ENCODE measurements at places on chromosomes 7 and 10.
A peak's percentile ranks its signal among the peaks of the same experiment; 100 is the strongest.

DNA sequence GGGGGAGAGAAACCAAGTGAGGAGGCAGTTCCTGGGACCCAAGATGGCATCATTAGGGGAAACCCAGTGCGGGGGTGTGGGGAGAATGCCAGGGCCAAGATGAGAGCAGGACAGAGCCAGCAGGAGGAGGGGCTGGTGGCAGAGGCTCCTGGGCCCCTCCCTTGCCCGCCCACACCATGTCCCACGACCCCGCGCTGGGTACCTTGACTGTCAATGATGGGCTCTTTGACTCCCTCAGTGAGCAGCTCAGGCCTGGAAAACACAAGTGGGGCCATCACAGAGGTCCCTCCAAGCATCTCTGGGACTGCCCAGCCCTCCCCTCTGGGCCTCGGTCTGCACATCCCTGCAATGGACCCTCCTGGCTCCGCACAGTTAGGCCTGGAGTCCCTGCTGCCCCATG, 75.4 kb downstream of the RABGEF1 start:
- DNase-seq: no peak

GRCh38 chr10:4162571-4163286, 377.7 kb upstream of the KLF6 start:
- no peak for DNase-seq

GRCh38 chr7:794207-794606, 38.1 kb upstream of the SUN1 start:
- no peak for DNase-seq

- DNase-seq: peak; percentile 50
Observed at GRCh38 chr10:69315610-69316312, 37.5 kb downstream of the HK1 start.

DNA sequence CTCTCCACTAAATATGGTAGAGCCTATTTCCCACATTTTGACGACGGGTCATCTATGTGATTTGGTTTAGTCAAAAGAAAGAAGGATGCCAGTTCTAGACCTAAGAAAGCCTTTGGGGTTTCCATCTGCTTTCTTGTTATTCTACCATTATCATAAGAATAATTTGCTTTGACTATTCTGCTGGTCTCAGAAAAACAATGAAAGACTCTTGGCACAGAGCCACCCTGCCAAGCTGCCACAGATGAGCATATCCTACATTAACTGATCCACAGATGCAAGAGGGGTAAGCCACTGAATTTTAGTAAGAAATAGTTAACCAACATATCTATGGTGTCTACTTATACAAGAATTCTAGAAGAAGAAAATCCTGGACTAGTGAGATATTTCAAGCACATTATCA, 158.6 kb upstream of the MAGI2 start:
- no peak for DNase-seq

- no peak for DNase-seq
Observed at GRCh38 chr7:70097645-70098044, 499.4 kb downstream of the AUTS2 start.

GRCh38 chr7:15291699-15292098, 270.1 kb downstream of the AGMO start:
- no peak for DNase-seq

GRCh38 chr10:98745645-98746044, 298.9 kb upstream of the HPS1 start:
- no peak for DNase-seq

GRCh38 chr10:62374862-62375710, 917 bp downstream of the ZNF365 start:
- DNase-seq: peak; percentile 41

DNA sequence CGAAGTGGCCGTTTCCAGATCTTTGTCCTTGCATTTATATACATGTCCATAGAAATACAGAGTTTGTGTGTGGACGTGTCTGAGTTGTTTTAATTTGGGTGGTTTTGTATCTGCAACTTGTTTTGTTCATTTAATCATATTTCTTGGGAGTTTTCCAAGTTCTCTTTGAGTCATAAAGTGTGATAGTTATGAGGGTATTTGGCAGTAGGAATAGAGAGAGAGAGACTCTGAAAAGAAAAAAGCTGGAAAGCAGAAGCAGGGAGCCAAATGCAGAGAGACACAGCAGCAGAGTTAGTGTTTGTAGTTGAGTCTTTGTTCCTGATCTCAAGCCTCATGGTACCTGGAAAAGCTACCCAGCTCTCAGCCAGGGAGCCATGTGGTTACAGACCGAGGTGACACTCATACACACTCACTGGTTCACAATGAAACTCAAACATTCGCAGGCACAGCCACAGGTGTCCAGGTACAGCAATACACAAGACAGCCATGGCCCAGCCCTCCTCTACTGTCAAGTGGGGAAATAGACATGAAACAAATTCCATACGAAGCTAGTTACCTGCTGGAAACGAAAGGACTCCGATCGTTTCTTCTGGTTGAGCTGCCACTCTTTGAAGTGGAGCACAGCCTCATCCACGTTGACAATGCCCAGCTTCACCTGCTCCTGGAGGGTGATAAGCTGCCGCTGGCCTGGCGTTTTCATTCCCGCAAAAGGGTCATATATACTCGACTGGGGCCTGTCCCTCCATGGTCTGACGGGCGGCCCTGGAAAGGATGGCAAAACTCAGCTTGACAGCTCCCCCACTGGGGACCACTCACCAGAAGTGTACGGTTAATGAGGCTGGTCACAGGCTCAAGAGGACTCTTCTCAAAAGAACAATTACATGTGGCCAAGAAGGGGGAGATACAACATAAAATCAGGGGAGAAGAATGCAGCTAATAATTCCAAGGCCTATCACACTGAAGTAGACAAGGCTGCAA, 33.3 kb upstream of the TM9SF3 start:
- no peak for DNase-seq

- DNase-seq: peak; percentile 91
Observed at GRCh38 chr10:32985775-32986350, 27.8 kb upstream of the ITGB1 start.

- no peak for DNase-seq
Observed at GRCh38 chr7:44368455-44368854, 43.1 kb upstream of the CAMK2B start.

GRCh38 chr7:954330-955238, at the start of gene ADAP1:
Gene ADAP1, minus strand, starts transcription at chr7:954680. Its CDS starts 203 bp downstream, at chr7:954477.
- DNase-seq: peak; percentile 20

GRCh38 chr7:116315803-116316202, 105.5 kb downstream of the TES start:
- no peak for DNase-seq

GRCh38 chr10:23461557-23461956, 22.7 kb downstream of the OTUD1 start:
- DNase-seq: no peak

- no peak for DNase-seq
Observed at GRCh38 chr10:71271662-71272055, 47.4 kb upstream of the SLC29A3 start.

DNA sequence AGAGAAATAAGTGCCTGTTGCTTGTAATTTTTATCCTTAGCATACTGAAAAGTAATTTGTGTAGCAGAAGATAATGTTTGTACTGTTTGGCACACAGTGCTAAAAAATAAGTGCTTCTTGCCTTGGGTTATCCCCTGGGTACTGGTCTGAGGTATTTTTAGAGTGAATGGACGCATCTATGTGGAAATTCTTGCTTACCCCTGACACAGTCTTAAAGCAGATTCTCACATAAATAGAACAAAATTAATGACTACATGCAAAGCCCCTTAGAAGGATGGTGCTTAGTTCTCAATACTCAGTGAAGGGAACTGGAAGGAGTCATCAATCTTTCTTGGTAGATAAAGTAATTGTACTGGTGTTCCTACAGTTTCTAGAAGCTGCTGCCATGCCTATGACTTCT, 548.6 kb downstream of the ARL4A start:
- DNase-seq: no peak

GRCh38 chr10:75841266-75841665, 409.8 kb downstream of the LRMDA start:
- no peak for DNase-seq

GRCh38 chr10:7915923-7916536, 97.7 kb downstream of the TAF3 start:
- DNase-seq: peak; percentile 66

- peak; percentile 12 for DNase-seq
Observed at GRCh38 chr10:16105082-16105481, 244.8 kb upstream of the MINDY3 start.

DNA sequence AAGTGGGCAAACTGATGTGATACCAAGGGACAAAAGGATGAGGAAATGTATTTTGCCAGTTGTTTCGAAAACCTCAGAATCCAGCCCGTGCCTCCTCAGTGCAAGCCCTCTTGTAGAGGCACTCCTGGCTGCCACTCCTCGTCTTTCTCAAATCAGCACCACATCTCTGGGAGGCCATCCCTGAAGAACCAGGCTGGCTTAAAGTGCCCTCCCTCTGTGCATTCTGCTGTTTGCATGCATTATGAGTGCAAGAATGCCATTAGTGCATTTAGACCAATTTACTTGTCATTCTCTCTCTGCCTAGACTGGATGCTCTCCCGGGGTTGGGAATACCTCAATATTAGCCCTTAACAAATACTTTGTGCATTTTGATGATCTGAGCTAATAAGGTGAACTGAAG, 19.9 kb upstream of the FAM180A start:
- DNase-seq: no peak

GRCh38 chr10:96230527-96230926, 40.8 kb downstream of the BLNK start:
- no peak for DNase-seq

DNA sequence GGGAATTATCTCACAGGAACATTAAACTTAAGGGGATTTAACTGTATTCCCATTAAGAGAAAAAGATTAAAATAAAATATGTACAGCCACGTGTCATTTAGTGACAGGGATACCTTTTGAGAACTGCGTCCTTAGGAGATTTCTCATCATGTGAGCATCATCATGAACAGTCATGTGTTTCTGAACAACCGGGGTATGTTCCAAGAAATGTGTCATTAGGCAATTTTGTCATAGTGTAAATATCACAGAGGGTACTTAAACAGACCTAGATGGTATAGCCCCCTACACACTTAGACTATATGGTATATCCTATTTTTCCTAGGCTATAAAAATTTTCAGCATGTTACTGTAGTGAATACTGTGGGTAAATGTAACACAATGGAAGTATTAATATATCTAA, 840.3 kb downstream of the CNTNAP2 start:
- DNase-seq: no peak

DNA sequence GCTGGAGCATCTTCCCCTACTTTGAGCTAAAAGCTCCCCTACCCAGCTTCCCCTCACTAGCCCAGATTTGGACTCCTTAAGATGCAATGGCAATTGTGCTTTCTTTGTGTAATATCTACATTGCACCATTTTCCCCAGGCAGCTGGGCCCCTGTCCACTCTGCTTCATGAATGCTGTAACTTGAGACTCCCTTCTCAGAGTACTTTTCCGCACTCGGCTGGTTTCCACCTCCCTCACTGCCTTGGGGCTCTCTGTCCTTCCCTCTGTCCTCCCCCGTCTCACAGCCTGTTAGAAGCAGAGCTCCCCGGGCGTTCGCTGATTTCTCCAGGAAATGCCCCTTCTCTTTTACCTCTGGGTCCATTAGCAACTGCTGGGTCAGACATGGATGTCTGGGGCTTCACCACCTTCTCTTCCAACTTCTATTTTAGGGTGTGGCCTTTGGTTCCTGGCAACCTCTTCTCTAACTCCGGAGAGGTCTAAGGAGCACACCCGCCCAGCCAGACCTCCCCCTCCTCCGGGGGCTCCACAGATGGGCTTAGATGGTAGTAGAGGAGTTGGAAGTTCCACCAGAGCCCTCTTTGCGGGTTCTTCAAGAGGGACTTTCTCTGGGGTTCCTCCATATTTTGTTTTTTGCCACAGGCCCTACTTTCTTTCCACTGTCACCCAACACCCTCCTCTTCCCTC, 2.9 kb upstream of the TMEM72 start:
- no peak for DNase-seq

- no peak for DNase-seq
Observed at GRCh38 chr7:108421720-108422331, 34.4 kb downstream of the NRCAM start.

- DNase-seq: no peak
Observed at GRCh38 chr10:23080262-23080661, 15.1 kb upstream of the MSRB2 start.

GRCh38 chr10:70603449-70603801, 884 bp upstream of the PRF1 start:
- no peak for DNase-seq

DNA sequence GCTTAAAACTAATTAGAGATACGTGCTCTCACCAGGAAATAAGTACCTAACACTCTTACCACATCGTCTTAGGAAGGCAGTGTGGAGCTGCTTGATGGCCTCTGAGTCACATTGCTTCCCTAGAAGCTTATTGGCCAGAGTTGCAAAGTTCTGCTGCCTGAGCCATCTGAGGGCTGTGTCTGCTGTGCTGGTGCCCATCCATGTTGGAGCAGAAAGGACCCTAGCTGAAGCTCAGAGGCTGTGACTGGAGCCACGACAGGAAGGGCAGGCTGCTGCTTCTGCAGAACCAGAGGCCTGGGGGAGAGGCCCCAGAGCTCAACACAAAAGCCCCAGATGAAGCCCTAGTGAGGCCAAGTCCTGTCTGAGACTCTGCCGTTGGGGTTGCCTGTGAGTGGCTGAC, 64.8 kb upstream of the IGFBP3 start:
- peak; percentile 74 for DNase-seq

DNA sequence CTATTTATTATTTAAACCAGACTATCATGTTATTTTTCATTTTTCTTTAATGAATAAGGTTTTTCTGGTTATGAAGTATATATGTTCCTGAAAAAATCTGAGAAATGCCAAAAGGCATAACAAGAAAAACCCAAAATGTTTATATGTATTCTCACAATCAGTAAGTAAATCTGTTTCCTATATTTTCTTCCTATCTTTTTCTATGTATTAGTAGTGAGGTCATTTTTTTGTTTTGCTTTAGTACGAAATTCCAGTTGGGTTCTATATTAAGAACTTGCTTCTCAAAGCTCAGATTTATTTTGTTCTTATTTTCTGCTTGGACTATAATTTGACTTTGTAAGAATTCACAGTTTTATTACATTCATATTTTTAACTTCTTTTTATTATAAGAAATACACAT, 287.5 kb upstream of the NFE2L3 start:
- DNase-seq: no peak

DNA sequence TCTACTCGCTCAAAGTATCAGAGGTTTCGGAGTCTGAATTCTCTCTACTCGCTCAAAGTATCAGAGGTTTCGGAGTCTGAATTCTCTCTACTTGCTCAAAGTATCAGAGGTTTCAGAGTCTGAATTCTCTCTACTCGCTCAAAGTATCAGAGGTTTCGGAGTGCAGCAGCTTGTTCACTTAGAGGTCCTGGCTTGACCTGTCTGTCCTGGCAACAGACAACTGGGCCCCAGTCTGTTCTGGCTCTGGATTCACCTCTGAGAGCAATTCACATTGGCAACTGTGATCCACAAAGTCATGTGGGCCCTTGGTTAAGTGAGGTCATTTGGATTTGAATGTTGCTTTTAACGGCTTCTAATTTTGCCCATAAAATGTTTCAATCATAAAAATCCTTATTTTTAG, 63.9 kb upstream of the ST8SIA6 start:
- DNase-seq: no peak

GRCh38 chr7:134684165-134684564, 37.5 kb downstream of the BPGM start:
- DNase-seq: no peak

Measured in A172 (cell line).